ENCODE measurements at places on chromosomes 1 and 21. TPM values are rescaled to one million over a fixed set of nuclear protein-coding genes. Genes with fewer than 3 reads are reported as not detected.

The SPTA1 gene
- 0.62 TPM for total RNA-seq

The ELAPOR1 gene
- total RNA-seq = 0.56 TPM

The RNASEL gene
- 9.2 TPM for total RNA-seq

The GJB3 gene
- total RNA-seq = not detected

The BEND5 gene
- 5.8 TPM for total RNA-seq

The RGS13 gene
- total RNA-seq = 1.2 TPM

The FAM110D gene
- 4.7 TPM for total RNA-seq

The TNN gene
- total RNA-seq = 0.14 TPM

The PYHIN1 gene
- total RNA-seq = 1.6 TPM

The ATP5IF1 gene
- 85.3 TPM for total RNA-seq

The CELA2B gene
- total RNA-seq = 0.33 TPM

The PBXIP1 gene
- total RNA-seq = 138 TPM

The PTGFR gene
- 9.5 TPM for total RNA-seq

The CACYBP gene
- total RNA-seq = 45.7 TPM

DNA sequence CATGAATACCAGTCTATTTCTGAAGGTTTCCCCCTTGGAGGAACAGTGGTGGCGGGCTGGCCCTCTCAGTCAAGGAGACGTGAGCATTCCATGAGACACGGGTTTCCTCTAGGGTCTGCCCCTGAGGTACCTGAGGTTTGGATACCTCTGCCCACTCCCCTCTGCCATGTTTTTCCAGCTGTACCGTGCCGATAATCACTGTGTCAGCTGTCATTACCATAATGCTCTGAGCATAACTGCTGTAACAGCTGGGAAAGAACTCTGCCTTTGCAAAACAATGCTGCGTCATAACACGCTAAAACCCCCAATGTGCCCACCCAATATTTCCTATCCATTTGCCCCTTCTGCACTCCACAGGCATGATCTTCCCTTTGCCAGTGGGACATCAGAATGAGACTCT lies 425.1 kb downstream of the KIF26B start:
- DNase-seq = no peak

- no peak for DNase-seq
Observed at GRCh38 chr1:214707306-214708087, 104.5 kb downstream of the CENPF start.

GRCh38 chr1:198664068-198664788 lies 25.4 kb downstream of the PTPRC start:
- DNase-seq = no peak

DNA sequence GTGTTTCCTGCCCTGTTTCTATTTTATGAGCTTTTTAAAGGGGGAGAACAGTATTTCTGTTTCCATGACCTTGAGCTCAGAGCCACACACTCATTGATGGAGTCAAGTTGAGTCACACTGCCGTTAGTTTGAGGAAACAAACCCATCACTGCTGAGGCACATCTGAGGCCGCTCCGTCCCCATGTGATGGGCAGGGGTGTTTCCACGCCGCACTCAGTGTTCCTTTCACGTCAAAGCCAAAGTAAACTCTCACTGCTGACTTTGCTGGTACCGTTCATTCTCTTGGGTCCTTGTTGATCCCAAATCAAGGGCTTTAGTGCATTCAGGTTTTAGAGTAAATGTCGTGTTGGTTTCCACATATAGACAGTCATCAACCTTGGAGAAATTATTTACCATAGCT lies 48.8 kb downstream of the PKNOX1 start:
- no peak for DNase-seq

DNA sequence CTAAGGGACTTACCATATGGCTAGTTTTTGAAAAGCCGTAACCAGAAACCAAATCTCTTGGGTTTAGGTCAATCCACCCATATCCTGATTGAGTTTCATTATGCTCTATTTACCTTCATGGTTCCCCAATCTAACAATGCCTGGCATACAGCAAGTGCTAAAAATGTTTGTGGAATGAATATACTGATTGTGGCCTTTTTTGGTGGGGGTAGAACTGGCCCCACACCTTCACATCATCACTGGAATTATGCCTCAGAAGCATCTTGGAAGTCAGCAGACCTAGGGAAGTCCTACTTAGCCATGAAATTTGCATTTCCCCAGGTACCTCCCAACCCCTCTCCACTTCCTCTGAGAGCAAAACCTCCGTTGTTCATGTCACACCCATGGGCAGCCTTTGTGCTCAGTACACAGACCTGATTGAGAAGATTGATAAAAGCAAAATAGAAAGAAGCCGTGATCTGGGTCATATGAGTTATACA lies 17.8 kb upstream of the SLAMF1 start:
- DNase-seq = no peak

DNA sequence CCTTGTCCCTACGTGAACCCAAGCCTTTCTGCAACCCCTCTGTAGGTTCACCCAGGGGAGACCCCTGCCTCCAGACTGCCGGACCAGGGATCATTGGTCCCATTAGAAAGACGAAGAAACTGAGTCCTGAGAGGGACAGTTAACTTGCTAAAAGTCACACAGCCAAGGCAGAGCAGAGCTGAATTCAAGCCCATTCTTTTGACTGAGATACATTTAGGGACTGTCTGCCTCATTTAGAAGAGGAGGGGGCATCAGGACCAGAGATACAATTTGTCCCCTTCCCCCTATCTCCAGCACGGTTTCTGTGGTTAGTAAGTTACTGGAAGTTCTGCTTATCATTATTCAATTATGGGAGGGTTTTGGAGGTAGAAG lies 19.1 kb downstream of the KCNQ4 start:
- no peak for DNase-seq

GRCh38 chr21:36010801-36011200 lies 49.5 kb downstream of the SETD4 start:
- DNase-seq = no peak

GRCh38 chr1:4797016-4797410 lies 142.6 kb downstream of the AJAP1 start:
- no peak for DNase-seq

GRCh38 chr1:7401814-7402547 lies 369.1 kb upstream of the VAMP3 start:
- no peak for DNase-seq

- DNase-seq = no peak
Observed at GRCh38 chr1:209878964-209879363, 51.2 kb downstream of the UTP25 start.

- no peak for DNase-seq
Observed at GRCh38 chr21:29343519-29343918, 44.8 kb downstream of the BACH1 start.

GRCh38 chr21:37378700-37379139 lies 12.1 kb downstream of the DYRK1A start:
- DNase-seq = no peak

- no peak for DNase-seq
Observed at GRCh38 chr1:52341655-52342260, 24.2 kb downstream of the CC2D1B start.

DNA sequence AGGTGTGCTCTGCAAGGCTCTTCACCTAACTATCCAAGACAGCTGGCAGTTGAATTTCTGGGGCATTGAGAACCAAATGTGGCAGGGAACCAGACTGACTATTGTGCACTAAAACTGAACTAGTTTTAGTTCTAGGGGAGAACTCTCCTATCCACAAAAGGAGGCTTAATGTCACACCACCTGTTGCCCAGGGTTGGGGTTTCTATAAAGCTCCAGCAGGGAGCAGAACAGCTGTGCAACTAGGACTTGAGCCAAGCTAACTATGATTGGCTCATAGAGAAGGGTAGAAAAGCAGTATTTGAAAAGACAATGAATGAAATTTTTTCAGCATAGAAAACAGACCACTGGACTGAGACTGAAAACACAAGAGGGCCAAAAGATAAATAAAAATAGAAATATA lies 53.3 kb upstream of the FGGY start:
- no peak for DNase-seq

- DNase-seq = no peak
Observed at GRCh38 chr21:36909901-36910561, 56.4 kb downstream of the HLCS start.

GRCh38 chr1:19325958-19326747 lies 14.0 kb downstream of the SLC66A1 start:
- no peak for DNase-seq

- no peak for DNase-seq
Observed at GRCh38 chr1:14970799-14971141, 182.8 kb upstream of the TMEM51 start.

DNA sequence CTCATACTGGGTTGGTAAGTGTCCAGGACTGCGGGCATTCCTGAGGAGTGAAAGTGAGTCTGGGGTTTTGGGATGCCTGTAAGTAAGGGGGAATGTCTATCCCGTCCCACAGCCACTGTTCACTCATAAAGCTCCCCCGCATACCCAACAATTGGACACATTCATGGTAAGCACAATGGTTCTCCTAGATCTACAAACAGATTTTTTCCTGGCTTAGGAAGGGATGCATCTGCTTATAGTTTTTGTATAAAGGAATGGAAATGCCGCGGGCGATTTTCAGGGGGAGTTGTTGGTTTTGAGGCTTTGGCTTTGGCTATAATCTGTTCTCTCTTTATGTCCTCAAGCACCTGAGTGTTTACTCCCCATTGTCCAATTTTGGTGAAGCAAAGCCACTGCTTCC lies 7.1 kb downstream of the ERVH48-1 start:
- no peak for DNase-seq

GRCh38 chr1:1013922-1014648 lies 788 bp downstream of the ISG15 start:
- DNase-seq = peak; percentile 81

- DNase-seq = no peak
Observed at GRCh38 chr1:65153635-65154034, 5.6 kb downstream of the AK4 start.

- no peak for DNase-seq
Observed at GRCh38 chr1:168892931-168893330, 163.9 kb upstream of the DPT start.

DNA sequence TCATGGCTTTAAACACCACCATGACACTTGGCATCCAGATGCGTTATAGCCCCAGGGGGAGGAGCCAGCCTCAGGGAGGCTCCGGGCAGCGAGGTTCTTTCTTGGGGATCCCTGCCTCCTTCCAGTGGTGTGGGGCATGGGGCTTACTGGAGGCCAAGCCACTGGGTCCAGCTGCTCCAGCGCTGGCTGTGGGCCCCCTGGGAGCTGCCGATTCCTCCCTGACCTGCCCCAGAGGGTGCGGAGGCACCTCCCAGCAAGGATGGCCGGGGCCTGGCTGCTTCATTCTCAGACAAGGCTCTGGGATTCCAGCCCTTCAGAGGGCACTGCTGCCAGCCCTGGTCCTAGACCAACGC lies 159.3 kb downstream of the PEX14 start:
- no peak for DNase-seq

GRCh38 chr21:45384656-45385548 lies 20.1 kb upstream of the COL18A1 start:
- DNase-seq = peak; percentile 59

DNA sequence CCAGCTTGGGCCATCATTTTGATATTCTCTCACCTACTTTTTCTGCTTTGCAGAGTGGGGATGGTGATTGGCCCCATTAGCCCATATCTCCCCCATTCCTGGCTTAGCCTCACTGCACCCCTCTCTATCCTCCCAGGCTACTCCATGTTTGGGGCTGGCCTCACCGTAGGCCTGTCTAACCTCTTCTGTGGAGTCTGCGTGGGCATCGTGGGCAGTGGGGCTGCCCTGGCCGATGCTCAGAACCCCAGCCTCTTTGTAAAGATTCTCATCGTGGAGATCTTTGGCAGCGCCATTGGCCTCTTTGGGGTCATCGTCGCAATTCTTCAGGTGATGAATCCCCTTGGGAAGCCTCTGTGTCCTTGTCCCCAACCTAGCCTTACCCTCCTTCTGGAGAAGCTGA lies 2.1 kb upstream of the B4GALT2 start:
- DNase-seq = no peak

DNA sequence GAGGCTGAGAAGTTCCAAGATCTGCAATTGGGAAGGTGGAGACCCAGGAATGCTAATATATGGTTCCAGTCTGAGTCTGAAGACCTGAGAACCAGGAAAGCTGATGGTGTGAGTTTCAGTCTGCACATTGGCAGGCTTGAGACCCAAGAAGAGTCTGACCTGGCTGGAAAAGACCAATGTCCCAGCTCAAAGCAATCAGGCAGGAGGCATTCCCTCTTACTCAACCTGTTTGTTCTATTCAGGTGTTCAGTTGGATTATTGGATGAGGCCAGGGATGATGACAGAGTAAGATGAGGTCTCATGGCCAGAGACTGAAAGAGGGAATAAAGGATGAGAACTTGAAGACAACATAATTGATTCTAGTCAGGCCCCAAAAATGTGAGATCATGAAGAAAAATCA lies 50.1 kb downstream of the SPATA46 start:
- DNase-seq = no peak

All from posterior vena cava (tissue), 2 donors.